Cardiac fibroblast (primary cell): ENCODE measurements at places on chromosomes 16 and 17.

GRCh38 chr17:48037036-48037837 is at the start of gene COPZ2:
COPZ2 (minus strand) TSS chr17:48037797; CDS start chr17:48037777, 20 bp downstream.
- DNase-seq, result peak; percentile 59

DNA sequence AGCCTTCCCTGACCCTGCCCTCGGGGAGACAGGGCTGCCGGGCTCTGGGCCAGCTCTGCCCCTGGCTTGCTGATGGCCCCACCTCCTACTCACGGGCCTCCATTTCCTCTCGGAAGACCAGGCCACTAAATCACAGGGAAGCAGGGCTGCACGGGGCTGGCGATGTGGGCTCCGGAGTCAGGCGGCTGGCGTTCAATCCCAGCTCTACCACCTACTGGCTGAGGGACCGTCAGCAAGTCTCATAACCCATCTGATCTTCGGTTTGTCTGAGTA is 113.4 kb downstream of the AMFR start:
- DNase-seq, result no peak

GRCh38 chr17:65235284-65235683 is 98.1 kb downstream of the RGS9 start:
- DNase-seq, result no peak

GRCh38 chr16:2767891-2768290 is 9.2 kb downstream of the ELOB start:
- peak; percentile 53 for DNase-seq

DNA sequence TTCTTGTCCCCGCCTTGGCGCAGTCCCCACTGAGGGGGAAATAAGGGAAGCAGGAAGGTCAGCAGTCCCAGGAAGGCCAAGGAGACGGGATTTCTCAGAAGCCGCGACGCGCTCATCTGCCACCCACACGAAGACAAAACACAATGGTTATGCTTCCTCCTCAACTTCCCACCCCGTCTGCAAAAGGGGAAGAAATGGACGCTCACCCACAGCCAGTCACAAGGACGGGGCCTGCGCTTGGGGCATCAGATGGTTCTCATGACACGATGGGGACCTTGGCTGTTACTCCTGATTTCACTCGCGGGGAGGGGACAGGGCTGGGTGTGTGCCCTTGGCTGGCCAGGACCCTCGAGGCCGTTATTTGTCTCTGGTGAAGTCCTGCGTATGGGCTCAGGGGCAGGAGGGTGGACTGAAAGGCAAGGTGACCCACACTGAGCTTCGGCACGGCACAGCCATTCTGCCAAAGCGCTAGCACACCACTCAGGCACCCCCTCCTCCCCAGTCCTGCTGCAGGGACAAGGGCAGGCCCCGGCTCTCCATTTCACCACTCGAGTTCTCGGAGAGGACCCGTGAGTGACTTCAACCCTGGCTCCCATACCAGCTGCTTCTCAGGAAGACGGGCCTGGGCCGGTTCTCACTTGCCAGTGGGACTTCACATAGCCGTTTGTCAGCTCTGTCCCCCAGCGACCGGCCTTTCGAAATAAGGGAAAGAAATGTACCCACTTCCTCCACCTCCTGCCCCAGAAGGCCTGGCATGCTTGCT is 84.5 kb downstream of the ABR start:
- no peak for DNase-seq

DNA sequence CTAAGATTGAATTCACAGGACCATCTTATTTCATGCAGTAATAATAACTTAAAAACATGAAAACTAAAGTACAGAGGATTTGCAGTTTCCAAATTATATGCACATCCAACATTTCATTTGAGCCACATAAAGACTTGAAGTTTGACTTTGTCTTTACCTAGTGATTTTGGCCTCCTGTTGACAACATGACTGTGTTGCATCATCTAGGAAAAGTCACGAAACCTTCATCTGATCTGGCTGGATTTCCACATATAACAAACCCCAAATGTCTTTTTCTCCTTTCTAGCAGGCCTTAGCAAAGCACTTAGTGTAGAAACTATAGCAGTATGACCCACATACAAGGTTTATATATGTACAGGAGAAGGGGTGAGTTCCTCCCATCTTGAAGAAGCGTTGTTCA is 406.5 kb upstream of the CDH5 start:
- DNase-seq, result peak; percentile 29

GRCh38 chr16:76577003-76577402 is 299.8 kb downstream of the CNTNAP4 start:
- no peak for DNase-seq

DNA sequence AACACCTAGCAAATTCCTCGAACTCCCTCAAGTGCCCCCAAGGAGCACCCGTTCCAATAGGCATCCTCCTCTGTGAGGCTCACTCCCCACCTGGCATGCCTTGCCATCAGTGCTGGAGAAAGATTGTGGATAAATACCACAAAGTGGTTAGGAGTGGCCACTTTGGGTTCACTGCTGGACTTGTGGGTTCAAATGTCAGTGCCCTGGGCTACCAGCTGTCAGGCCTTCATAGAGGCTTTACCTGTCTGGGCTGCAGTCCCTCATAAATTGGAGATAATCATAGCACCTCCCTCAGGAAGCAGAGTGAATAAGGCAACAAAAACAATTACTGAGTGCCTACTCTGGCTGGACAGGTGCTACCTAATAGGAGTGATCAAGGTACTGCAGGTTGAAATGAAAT is 1.5 kb upstream of the SYT17 start:
- DNase-seq, result no peak

DNA sequence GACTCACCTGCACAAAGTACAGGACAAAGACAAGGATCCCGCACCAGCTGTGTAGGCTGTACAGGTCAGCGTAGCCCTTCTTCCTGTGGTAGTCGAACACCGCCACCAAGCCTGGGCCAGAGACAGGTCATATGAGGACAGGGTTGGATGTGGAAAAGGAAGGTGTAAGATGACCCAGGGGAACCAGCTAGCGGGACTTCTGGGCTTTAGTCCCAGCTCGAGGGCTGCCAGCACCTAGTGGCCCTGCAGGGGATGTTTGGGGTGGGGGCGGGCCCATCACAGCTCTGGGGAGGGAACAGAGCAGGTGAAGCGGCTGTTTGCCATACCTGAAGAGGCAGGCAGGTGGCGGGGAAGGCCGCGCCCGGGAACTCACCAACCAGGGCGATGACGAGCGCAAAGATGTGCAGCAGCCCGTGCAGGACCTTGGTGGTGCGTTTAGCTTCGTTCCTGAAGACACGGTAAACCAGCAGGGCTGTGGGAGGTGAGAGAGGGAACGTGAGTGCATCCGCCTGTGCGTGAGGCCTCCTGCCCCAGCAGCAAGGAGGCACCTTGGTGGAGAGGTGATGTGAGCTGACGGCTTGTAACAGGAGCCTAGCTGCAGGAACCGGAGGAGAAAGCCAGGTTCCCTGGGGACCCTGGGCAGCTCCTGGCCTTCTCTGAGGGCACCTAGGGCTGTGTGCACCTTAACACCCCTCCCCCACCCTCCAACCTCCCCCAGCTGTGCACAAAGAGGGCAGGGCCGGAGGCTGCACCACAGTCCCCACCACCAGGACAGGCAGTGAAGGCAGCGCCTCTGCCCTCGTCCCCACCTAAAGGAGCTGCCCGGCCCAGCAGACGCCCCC is 10.2 kb downstream of the CYB561 start:
- no peak for DNase-seq

GRCh38 chr17:41009301-41009760 is 403 bp upstream of the KRTAP3-1 start:
- DNase-seq, result no peak

DNA sequence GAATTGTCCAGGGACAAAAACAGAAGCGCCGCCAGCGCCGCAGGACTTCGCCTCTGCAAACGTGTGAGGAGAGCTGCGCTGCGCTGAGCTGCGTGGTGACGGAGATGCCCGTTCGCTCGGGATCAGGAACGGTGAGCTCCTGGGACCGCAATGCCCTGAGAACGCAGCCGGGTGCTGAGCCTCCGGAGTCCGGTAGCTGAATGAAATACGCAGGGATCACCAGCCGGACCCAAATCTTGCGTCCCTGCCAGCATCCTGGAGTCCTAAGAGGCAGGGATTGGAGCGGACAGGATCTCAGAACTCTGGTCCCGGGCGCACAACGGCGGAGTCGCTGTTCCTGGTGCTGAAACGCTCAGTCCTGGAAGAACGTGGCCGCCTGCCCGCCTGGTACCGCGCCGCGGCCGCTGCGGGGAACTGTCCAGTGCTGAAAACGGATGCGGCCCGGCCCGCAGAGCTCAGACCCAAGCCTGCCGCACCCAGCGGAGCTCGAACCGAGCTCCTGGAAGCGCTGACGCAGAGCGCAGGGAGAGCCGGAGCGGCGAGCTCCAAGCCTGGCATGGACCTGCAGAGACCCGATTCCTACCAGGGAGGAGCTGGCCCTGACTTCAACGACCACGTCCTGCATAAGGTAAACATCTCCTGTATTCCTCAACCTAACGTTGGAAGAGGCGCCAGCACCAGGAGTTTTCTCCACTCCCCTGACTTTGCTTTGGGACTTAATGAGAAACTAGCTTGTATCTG is 41.5 kb downstream of the CD300LF start:
- DNase-seq, result peak; percentile 76

- no peak for DNase-seq
Measured at GRCh38 chr16:78967948-78968347, 632.6 kb downstream of the MAF start.

DNA sequence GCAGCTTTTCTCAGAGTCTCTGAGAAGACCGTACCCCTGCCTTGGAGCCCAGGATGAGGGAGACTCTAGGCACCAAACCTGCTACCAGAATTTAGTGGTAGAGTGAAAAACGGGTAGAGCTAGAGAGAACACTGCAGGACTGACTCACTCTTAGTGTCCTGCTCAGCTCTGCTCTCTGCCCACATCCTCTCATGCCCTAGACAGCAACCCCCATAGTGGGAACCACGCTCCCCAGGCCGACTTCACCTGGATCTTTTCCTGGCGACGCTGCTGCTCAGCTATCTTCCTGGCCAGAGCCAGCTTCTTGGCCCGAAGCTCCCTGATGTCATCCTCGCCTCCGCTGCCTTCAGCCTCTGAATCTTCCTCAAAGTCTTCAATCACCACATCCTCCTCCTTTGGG is 26.7 kb downstream of the HIC1 start:
- peak; percentile 77 for DNase-seq

- no peak for DNase-seq
Measured at GRCh38 chr17:56913000-56913311, 893 bp downstream of the TRIM25 start.

DNA sequence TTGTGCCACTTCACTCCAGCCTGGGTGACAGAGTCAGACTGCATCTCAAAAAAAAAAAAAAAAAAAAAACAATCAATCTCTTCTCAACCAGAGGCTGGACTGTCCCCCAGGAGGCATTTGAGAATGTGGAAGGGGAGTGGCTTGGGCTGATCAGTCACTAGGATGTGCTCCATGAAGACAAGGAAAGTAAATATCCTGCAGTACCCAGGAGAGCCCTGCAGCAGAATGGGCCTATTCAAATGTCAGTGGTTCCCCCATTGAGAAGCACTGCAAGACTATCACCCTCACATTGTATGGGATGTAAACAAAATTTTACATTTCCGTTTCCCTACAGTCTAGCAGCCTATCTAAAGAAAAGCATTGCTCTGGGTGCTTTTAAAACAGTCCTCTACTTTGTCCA is 70.3 kb downstream of the DNAH9 start:
- no peak for DNase-seq

GRCh38 chr16:5678371-5678770 is 580.8 kb upstream of the EEF2KMT start:
- DNase-seq, result no peak

DNA sequence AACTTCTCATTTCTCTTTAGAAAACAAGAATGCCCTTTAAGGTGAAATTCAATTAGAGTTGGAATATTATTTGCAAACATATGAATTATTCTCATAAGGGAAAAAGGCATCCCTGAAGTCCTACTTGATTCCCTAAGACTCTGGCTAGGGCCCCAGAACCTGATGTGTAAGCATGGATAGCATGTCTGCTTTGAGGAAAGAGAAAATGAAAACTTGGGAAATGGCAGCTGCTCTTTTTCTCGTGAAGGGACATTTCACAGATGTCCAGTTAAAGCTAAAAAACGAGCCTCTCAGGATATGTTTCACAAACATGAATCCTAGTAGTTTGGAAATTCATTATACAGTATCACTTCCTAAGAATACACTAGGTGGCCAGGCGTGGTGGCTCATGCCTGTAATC is 112.3 kb upstream of the CLEC3A start:
- no peak for DNase-seq

DNA sequence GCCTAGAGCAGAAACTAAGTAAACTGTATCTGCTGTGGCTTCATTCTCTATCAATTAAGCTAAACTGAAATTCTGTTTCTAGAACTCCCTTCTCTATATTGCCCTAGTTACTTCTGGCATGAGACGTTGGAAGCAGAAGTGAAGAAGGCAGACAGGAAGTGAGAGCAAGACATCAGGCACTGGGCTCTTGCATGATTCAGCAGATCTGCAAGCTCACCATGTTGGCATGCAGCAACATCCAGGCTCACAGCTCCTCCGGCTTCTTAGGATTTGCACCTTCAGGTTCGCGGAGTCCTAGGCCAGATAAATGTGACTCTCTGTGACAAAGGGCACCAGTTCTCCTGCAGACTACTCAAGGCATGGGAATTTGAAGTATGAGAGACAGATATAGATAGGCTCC is 148.3 kb downstream of the CDH8 start:
- peak; percentile 72 for DNase-seq

DNA sequence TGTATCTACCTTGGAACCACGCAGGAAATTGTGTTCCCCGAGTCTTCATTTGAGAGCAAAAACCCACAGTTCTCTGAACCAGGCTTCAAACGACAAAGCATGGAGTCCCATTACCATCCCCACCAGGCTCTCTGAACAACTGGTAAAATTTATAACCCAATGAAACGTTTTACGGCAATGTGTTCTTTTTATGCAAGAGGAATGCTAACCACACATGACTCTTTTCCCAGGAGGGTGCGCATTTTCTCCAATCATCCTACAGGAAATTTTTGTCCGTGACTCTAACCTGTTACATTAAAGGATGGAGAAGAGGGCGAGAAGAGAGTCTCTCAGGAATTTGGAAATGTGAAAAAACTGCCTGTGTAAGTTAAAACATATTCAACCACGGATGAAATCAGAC is 17.8 kb downstream of the STX8 start:
- no peak for DNase-seq
